ENCODE measurements at places on chromosomes 7 and 10.

- DNase-seq = no peak
These were observed 250.4 kb downstream of the ELMO1 start for GRCh38 chr7:37198041-37198905.

DNA sequence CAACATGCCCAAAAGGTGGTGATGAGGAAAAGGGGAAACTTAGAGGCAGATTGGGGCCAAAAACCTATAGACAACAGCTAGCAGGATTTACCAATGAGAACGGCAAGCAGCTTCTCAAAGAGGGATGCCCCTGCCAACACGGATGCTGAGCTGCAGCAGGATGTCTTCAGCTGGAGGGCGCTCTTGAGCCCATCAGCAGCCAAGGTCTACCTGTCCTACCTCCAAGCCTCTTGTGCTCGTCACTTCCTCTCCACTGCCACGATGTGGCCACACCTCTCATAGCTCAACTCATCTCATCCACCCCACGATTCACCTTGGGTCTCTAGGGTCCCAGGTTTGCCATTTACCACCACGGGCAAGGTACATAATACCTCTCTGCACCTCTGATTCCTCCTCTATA lies 36.5 kb downstream of the DLG5 start:
- DNase-seq = no peak

GRCh38 chr10:89699581-89700064 lies 1.8 kb upstream of the KIF20B start:
- DNase-seq = no peak

DNA sequence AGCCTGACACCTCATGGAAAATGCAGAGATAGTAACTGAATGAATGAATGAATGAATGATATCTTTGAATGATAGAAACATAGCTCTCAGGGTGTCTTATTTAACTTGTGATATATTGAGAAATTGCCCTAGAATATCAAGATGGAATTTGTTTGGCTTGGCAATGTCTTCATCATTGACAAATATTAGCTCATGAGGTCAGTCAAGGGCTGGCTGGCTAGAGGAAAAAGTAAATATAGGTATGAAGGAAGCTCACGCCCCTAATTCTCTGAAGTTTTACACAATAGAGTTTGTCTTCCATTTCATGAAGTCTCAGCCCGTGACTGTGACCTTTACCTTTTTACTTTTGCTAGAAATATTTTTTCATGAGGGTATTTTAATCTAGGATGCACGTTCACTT lies 305.2 kb downstream of the ADARB2 start:
- DNase-seq = no peak

DNA sequence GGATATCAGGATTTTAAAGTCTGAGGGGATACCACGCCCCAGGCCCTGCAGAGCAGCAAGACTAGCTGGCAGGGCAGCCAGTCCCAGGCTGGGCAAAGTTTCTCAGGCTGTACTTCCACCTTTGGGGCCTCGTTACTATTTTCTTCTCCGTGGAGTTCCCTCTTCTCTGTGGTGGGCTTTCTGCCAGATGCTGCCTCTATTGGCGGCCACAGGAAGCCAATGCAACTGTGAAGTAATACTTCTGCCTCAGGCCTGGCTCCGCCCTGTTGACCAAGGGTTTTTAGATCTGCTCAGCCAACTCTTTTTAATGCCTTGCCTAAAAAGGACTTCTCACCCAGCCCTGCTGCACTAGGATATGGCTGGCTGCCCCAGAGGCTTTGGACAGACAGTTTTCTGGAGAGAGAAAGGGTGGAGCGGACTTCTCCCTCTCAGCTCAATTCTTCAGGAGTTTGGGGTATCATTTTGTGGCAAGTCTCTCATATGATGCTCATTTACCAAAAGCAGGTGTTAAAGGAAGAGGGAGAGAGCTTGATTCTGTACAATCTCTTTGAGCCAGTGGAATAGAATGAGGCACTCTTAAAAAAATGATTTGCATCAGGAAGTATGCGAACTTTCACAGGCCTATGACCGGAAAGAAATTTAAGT lies 67.4 kb downstream of the HHEX start:
- DNase-seq = no peak

GRCh38 chr10:132239126-132240031 lies 52.6 kb downstream of the DPYSL4 start:
- no peak for DNase-seq

DNA sequence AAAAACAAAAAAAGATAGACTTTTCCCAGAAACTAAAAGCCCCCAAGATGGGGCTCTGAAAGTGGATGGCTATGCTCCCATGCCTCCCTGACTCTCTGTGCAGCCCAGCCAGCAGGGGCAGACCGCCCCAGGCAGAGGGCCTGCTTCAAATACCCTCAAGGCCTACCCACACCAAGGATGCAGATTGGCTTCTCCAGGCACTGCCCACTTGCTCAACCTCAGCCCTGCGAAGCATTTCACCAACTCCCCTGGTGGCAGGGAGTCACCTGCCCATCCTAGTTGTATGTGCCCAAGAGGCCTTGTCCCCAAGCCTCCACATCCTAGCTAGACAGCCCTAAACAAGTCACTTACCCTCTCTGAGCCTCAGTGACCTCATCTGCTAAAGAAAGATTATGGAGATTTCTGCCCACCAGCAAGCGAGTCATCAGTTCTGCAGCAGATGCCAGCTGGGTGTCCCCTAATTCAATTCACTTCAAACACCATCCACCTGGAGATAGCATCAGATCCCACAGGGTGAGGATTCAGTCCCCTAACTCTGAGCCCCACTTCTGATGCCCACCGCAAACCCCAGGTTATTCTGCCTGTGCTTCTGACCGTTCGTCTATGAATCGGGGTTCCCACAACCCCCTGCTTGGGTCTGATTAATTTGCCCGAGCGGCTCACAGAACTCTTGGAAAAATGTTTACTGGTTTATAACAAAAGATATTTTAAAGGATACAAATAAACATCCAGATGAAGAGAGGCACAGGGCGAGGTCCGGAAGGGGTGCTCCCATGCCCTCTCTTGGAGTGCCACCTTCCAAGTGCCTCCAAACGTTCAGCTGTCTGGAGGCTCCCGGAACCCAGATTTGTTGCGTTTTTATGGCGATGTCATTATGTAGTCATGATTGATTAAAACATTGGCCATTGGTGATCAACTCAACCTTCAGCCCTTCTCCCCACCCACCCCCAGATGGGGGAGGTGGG lies 18.6 kb upstream of the ZMIZ1 start:
- DNase-seq = no peak

GRCh38 chr7:114298011-114298410 lies 116.6 kb upstream of the FOXP2 start:
- DNase-seq = no peak

- no peak for DNase-seq
These were observed 158.5 kb downstream of the LHFPL3 start for GRCh38 chr7:104486931-104487330.

DNA sequence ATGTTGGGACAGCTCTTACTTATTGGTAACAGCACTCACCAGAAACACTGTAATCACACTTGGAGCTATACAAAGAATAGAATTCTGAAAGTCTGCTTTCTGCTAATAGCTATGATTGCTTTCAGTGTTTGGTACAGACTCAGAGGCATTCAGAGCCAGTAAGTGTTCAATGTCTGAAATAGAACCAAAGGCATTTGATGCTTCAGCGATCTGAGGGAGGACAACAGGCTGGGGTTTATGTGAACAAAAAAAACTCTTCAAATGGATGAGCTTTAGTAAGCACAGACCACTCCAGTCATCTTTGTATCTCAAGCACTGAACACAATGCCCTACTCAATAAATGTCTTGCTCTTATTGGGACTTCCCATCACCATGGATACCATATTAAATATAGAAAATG lies 322.8 kb upstream of the GRM3 start:
- no peak for DNase-seq

- DNase-seq = no peak
These were observed 200.3 kb downstream of the LSM5 start for GRCh38 chr7:32289651-32290414.

GRCh38 chr10:18341055-18341454 lies 200.8 kb downstream of the CACNB2 start:
- DNase-seq = no peak

- no peak for DNase-seq
These were observed 119.9 kb upstream of the RHOBTB1 start for GRCh38 chr10:61063901-61064300.

DNA sequence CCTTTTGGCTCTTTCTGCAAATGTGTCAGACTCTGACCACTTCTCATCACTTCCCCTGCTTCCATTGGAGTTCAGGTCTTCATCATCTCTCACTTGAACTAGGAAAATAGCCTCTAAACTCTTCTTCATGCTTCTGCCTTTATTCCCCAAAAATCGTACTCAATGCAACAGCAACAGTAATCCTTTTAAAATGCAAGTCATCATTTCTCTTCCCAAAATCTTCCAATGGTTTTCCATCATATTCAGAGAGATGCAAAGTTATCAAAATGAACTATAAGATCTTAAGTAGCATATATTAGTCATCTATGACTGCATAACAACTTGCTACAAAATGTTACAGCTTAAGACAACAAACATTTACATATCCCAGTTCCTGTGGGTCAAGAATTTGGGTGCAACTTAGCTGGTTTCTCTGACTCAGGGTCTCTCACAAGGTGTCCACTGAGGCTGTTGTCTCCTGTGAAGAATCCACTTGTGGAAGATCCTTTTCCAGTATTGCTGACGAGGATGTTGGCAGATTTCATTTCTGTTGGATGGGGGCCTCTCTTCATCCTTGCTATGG lies 31.0 kb upstream of the ETV1 start:
- DNase-seq = no peak

DNA sequence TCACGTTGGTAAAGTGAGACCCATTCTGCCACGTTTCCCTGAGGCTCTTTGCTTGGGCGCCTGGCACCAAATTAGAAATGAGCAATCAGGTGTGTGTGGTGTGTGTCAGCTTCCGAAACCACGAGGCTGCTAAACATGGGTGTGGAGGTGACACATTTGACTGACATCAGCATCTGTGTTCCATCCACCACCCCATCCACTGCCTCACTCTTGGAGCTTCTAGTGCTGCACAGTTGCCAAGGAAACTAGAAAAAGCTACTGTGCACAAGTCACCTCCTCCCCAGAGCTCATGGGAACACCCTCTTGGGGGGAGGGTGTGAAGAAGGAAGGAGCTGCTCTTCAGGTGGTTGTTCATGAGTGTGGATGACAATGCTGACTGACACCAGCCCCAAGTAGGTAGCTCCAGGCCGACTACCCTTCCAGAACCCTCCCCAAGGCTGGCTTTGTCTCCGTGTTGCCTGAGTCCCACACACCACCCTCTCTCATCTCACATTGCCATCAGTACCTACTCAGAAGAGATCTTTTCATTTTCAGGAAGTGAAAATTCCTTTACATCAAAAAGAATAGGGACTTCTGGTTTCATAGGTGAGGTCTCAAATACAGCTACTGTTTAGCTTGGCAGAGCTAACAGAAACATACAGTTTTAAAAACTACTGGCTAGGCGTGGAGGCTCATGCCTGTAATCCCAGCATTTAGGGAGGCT lies 152.2 kb downstream of the TMEM178B start:
- no peak for DNase-seq

GRCh38 chr10:8070440-8070839 lies 16.0 kb downstream of the GATA3 start:
- no peak for DNase-seq

DNA sequence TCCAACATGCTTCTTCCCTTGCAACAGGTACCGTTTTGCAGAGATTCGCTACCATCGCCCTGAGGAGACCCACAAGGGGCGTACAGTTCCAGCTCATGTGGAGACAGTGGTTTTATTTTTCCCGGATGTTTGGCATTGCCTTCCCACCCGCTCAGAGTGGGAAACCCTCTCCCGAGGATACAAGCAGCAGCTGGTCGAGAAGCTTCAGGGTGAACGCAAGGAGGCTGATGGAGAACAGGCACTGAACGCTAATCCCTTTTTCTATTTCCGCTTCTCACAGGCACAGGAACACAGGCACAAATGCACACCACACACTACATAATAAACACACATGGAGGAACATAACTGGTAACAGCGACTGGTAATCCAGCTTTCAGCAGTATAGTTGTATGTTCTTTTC lies 35.2 kb downstream of the CCAR1 start:
- no peak for DNase-seq

DNA sequence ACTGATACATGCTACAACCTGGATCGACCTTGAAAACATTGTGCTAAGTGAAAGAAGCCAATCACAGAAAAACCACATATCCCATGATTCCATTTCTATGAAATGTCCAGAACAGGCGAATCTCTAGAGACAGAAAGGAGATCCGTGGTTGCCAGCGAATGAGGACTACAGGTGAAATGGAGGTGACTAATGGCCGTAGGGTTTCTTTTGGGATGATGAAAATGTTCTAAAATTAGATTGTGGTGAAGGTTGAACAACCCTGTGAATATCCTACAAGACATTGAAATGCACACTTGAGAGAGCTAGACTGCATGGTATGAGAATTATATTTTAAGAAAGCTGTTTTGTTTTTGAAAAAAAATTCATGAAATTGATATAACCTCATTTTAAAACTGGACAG lies 188.5 kb upstream of the PLXNA4 start:
- DNase-seq = no peak

DNA sequence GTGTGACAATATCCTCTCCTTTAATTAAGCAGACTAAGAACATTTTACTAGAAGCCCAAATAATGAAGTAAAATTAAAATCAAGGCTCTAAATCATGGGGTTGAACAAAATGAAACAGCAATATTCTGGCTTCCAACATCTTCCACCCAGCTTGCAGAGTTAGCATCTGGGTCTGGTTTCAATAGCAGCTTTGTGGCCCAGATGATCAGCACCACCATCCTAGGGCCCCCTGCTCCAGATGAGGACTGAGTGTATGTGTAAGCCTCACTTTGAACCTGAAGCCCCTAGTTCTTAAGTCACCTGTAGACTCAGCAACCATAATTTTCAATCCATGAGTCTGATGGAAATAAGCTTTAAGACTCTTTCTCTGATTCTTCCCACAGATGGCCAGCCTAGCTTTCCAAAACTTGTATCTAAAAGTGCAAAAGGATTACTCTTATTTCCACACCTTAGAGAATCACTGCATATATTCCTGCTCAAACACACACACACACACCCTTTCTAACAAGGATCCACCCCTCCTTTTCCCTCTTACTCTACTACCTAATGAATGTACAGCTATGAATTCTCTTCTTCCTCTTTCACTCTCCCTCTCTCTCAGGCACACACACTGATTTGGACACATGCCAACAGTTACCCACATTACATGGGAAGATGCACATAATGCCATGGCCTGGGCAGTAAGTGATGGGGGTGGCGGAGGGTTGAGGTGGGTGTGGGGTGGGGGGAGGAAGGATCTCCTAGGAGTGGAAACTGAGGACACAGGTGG lies 3.5 kb downstream of the DENND11 start:
- no peak for DNase-seq

DNA sequence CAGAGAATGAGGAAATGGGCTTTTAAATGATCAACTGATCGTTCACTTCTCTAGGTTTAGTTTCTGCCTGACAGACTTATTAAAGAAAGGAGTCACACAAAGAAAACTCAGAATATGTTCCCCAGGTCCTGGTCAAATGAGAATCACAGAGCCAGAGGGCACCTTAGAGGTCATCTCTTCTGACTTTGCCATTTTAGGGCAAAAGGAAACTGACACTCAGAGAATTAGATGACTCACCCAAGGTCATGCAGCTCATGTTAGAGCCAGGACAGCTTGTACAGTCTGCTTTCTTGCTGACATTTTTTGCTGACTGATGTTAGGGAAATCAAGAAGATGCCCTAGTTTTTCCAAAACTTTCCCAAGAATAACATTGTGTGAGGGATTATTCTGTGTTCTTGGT lies 312.7 kb upstream of the SP8 start:
- DNase-seq = no peak
